ENCODE measurements at places on chromosomes 11 and 22.

- no peak for DNase-seq
Measured at GRCh38 chr11:120001178-120002090, 136.5 kb downstream of the TRIM29 start.

DNA sequence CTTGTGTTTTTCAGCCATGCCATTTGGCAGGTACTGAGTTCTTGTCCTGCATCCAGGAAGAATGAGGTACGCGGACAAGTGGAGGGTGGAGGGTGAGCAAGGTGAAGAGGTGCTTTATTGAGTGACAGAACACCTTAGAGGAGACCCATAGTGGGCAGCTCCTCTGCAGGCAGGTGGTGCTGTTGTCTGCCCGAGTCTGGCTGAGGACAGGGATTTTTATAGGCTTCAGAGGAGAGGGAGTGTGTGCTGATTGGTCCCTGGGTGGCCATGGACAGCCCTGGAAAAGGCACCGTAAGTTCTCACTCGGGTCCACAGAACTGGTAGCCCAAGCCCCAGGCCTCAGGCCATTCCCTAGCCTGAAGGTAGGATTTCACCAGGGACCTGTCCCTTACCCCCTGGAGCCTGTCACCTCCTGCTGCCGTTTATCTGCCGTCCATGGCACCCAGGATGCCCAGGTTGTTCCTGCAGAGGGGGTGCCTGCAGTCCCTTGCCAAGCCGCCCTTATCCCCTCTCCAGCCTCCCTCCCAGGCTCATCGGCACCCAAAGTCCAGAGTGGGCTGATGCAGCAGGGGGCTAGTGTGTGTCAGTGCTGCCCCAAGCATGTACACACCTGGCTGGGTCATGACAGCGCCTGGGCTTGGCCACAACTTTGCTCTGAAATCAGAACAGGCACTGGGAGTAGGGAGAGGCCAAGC lies 213.6 kb downstream of the LRRC4C start:
- DNase-seq = no peak

DNA sequence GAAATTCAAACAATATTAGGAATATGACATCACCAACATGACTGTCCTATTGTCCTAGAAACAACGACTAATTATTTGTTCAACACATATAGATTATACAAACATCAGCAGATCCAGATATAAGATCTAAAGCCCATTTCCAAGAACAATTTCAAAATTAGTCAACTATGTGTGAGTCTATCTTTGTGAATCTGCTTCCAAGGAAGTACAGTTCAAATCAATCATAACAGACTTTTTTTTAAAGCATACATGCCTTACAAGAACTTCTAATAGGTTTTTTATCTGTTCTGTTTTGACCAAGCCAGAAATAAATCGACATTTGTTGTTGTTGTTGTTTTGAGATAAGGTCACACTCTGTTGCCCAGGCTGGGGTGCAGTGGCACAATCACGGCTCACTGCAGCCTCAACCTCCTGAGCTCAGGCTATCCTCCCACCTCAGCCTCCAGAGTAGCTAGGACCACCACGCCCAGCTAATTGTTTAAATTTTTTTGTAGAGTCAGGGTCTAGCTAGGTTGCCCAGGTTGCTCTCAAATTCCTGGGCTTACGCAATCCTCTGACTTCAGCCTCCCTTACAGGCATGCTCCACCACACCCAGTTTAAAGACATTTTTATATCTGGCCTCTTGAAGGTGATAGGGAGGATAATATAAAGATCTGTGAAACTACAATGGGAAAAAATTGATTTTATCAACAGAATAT lies 54.8 kb downstream of the DENND5A start:
- no peak for DNase-seq

DNA sequence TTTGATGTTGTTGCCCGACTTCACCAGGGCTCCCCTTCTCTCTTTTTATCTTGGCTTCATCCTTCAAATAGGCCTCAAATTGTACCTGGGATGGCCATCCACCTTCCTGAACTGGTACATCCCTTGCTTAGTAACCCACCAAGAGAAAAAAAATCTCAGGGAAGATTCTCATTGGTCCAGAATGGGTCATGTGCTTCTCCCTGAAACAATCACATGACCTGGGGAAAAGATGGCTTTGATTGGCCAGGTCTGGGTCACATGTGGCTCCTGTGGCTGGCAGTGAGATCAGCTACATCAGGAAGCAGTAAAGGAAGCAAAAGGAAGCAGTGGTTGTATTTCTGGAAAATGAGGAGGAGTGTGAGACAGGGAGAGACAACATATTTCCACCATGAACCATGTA lies 540.2 kb downstream of the MIAT start:
- DNase-seq = no peak

DNA sequence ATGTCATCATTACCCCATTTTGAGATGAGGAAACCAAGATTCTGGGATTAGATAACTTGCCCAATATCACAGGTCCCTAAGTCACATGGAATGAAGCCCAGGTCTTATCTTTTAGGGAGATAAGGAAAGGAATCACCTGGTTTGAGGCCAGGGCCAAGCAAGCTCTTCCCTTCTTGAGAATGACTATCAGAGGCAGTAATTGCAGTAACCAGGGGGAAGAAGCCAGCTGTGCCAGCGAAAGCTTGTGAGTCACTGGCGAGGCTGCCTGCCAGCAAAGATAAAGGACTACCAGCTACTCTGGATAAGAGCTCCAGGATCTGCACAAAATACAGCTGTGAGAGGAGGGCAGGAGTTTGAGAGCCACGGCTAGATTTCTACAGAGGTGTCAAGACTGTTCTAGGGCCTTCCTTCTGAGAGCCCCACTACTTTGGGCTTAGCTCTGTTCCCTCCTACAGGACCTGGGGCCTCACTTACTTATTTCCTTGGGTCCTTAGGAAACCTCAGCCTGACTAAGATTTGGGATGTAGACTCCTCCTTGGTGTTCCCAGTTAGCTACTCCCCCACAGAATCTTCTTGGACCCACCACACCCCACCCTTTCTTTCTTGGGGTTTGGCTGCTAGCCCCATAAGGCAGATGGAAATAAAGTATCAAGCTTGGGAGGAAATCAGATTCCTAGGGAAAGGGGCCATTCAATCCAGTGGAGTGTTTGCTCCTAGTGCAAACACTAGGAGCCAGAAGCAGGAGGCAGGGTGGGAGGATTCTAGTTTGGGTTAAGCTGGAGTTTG lies 9.7 kb upstream of the CCKBR start:
- DNase-seq = peak; percentile 92

DNA sequence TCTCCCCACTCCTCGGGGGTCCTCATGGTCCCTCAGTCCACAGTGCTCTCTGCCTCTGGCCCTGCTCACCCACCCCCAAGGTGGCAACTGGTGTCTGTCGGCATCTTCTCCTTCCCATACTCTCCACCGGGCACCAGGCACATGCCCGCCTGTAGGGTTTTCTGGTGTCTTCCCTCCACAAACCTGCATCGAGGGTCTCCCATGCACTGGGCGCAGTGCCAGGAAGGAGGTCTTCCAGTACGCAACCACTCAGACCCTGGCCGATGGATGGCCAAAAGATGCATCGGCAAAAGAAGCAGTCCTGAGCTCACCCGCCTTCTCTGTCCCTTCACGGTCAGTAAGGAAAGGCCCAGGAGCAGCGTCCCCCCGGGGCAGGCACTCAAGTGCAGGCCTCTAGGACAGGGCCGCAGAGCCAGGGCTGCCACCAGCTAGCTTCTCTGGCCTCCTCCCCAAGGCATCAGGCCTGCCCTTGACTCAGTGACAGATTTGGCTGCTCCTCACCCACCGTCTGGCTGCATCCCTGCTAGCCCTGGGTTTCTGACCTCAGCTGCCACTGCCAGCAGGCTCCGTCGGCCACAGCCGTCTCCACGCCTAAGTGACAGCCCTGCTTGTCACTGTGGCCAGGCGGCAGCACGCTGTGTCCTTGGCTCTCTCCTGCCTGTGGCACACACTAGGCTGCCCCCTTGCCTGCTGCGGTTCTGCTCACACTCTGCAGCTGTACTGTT lies 32.1 kb upstream of the IGSF9B start:
- peak; percentile 56 for DNase-seq

DNA sequence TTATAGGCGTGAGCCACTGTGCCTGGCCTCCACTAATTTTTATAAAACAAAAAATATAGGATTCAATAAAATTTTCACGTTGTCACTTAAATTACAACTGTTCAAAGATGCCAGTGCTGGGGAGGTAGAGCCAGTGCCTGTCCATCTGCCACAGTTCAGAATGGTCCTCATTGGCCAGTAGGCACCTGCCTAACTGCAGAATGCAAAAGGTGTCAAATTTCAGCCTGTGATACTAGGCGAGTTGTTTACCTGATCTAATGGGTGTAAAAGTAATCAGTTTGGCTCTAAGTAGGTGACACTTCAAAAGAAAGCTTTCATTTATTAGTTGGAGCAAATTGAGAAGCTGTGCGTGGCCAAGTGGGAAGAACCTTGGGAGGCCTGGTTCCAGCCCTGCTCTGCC lies 2.4 kb downstream of the SMARCB1 start:
- no peak for DNase-seq

- no peak for DNase-seq
Measured at GRCh38 chr11:134724106-134724778, 312.2 kb upstream of the B3GAT1 start.

GRCh38 chr22:44407171-44407986 lies 90.7 kb downstream of the RTL6 start:
- DNase-seq = no peak

DNA sequence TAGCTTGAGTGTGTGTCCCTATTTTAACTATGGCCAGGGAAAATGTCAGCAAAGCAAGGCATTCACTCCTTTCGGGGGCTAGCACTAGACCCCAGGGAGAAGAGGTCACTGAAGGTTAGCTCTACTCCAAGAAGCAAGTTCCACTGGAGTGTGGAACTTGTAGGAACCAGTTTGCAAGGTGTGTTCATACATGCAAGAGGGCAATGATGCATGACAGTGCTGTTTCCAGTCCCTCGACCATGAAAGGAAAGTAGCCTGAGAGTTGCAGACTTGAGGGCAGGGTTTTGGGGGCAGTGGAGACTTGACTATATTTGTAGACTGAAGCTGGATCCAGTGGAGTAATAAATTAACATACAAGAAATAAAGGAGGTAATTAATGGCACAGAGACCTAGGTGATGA lies 21.6 kb upstream of the SLC36A4 start:
- no peak for DNase-seq

DNA sequence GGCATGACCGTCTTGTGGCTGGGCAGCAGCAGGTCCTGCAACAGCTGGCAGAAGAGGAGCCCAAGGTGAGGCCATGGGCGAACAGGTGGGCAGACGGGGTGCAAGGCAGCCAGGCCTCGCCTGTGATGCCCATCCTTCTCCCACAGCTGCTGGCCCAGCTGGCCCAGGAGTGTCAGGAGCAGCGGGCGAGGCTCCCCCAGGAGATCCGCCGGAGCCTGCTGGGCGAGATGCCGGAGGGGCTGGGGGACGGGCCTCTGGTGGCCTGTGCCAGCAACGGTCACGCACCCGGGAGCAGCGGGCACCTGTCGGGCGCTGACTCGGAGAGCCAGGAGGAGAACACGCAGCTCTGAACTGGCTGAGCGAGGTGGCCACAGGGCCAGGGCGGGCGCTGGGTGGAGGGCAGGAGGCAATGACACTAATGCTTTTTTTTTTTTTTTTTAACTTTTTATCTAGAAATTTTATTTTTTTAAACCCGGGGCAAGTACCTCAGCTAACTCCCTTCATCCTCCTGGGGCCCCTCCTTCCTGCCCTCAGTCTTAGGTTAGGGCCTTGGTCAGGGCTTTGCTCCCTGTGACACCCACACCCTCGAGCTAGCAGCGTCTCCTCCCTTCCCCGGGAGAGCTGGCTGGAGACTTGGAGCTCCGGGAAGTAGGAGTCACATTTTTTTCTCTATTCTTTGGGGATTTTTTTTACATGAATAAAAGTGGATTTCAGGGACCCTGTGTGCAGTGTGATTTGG lies 16.0 kb downstream of the PLCB3 start:
- peak; percentile 64 for DNase-seq

GRCh38 chr11:79285756-79286155 lies 155.1 kb downstream of the TENM4 start:
- DNase-seq = no peak

DNA sequence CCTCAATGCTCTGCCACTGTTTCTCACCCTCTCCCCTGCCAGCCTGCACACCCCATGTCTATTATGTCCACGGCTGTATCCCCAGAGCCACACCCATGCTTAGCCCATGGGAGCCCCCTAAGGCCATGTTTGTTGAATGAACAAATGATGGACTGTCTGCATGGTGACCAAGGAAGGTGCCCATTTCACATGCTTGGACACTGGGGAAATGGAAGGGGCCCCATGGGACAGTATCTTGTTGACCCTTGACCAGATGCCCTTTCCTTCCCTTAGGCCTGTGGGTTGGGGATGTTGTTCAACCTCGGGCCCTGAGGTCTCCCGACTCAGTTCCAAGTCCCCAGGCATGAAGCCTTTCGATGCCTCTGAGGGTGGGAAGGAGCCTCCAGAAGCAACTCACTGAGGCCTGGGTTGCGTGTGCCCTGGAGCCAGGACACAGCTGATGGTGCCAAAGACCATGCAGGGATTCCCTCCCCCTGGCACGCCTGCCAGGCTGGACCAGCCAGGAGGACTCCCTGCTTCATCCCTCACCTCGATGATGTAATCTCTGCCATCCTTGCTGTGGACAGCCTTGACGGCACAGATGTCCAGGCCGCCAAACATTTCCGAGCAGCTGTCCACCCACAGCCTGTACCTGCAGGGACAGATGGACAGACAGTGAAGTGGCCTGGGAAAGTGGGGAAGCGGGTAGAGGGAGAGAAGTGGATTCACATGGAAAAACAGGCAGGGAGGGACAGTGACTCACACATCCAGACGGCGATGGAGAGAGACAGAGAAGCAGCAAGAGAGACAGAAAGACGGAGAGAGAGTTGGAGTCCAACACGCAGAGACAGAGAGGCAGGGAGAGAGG lies 58.9 kb downstream of the FBXO7 start:
- DNase-seq = no peak

DNA sequence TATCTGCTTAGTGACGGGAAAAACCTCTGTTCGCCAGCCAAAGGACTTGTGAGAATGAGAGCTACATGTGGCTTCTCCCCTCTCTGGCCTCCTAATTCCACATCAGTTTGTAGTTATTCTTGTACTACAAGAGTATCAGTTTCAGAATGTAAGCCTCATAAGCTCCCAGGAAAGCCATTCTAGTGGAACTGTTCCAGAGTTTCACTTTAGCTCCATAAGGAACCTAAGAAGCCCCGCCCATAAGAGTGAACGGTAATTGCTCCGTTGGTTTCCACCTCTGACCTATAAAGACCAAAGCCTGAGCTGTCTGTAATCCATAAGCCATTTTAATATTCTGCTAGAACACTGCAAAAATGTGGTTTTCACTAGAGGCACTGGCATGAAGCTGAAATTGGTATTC lies 53.0 kb downstream of the SIK3 start:
- no peak for DNase-seq

GRCh38 chr11:119482521-119483011 lies 59.6 kb upstream of the THY1 start:
- DNase-seq = no peak

DNA sequence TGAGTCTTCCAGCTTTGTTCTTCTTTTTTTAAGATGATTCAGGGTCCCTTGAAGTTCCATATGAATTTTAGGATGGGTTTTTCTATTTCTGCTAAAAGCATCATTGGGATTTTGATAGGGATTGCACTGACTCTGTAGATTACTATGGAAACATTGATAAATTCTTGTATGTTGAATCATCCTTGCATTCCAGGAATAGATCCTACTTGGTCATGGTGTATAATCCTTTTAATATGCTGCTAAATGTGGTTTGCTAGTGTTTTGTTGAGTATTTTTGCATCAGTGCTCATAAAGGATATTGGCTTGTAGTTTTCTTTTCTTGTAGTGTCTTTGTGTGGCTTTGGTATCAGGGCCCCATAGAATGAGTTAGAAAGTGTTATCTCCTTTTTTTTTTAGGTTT lies 34.9 kb upstream of the PHOX2A start:
- no peak for DNase-seq

Measured in testis (tissue), 5 donors.